Breast epithelium (tissue), 4 donors: ENCODE measurements at places on chromosomes 3 and 15.

DNA sequence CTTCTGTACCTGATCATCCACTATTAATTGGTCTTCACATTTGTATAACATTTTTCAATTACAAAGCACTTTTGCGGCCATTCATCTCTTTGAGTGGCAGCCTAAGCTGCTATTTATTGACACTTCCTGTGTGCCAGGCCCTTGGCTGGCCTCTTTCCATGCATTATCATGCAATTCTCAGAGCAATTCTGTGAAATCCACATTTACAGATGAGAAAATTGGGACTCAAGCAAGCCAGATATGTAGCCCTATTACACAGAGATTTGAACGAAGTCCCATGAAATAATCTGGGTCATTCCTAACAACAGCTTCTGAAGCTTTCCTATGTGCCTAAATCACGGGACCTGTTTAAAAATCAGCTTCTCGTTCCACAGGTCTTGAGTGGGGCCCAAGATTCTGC is 17.4 kb downstream of the SLC6A1 start:
- no peak for DNase-seq

DNA sequence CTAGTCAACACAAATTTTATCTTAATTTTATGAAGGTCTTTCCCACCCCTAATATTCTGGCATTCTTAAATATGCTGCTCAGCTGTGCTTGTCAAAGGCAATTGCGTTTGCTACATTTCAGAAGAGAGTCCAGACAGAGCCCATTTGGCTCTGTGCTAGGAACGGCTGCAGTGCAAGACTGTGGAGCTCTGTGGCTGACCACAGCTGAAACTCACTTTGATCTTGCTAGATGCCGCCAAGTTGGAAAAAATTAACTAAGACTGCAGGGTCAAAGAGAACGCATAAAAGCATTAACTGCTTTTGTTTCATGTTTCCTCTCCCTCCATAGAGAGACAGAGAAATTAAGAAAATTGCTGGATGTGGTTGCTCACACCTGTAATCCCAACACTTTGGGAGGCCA is 7.6 kb upstream of the PPP1R2 start:
- no peak for DNase-seq

DNA sequence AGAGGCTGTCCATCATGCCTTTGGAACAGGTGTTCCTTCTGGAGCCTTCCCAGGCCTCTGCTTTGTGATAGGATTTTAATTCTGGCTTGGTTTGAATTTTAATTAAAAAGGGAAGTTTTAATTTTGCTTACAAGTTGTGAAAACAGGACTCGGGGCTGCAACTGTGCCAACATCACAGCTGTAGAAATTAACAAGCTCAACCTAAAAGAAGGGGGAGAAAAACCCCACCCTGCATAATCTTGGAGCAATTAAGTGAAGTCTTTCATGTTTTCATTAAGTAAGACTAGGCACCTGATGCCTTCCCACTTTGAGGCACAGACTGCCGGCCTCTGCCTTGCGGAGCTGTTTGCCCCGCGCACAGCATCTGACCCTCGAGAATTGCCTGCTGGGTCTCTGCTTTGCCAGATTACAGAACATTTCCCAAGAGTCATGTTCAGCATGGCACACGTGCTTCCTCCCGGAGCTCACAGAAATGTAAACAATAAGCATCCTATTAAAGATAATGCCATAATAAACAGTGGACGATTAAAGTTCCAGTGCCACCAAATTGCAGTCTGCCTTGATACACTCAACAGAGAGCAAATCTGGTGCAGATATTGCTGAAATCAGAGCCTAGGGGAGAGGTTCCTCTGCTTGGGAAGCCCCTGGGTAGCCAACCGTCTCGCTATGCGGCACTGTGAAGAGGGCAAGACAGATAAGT is 364.2 kb downstream of the LRTM1 start:
- no peak for DNase-seq

DNA sequence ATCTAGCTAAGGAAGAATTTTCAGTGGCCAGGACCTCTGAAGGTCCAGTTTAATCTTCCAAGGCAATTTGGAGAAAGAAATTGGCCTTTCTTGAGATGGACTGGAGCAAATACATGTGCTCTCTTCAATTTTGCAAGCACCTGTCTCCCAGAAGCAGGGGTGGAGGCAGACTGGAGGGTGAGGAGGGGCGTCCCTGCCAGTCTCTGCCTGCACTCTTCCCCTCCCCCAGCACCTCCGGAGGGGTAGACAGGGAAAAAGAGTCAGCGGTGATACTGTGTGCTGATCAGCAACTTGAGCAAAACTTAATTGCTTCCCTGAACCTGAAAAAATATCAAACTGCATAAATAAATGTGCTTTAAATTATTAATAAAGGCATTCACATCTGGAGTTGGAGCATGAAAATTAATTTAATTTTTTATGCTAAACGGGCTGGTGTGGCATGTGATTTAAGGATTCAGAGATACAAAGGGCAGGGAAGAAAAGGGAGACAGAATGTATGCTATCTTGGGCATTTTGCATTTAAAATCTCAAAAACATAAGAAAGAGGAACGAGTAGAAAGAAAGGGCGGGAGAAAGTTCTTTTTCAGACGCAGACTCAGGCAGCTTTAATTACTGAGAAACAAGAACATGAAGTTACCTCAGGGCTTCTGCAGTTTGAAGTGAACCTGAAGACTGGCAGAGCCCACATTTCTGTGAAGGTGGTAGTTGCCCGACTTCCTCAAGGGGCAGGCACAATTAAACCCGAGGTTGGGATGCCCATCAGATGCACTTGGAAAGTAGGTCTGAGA is 319.7 kb downstream of the UACA start:
- DNase-seq = no peak

- DNase-seq = no peak
Measured at GRCh38 chr3:23837286-23837685, 31.5 kb downstream of the UBE2E1 start.

- DNase-seq = no peak
Measured at GRCh38 chr15:52246686-52247431, 48.7 kb downstream of the MYO5C start.

GRCh38 chr15:79027532-79028410 is 62.8 kb downstream of the RASGRF1 start:
- DNase-seq = no peak

DNA sequence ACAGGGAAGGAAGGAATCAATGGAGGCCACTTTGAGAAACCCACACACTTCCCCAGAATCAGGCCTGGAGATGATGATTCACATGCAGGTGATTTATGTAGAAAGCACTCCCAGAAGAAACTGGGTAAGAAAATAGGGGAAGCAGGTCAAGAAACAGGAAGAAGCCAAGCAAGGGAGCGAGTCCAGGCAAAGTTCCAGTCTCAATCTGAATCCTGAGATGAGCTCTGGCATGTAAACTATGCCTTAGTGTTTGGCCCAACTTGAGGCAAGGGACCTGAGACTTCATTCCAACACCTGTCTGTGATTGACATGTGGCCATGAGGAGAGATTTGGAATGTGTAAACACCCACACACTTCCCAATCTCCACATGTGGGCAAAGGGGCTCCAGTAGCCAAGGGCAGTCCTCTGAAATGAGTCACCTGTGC is 61.6 kb upstream of the CTNNB1 start:
- DNase-seq = no peak

- no peak for DNase-seq
Measured at GRCh38 chr15:48888191-48888590, 10.3 kb downstream of the EID1 start.

GRCh38 chr15:60215225-60215963 is 182.4 kb downstream of the ANXA2 start:
- DNase-seq = no peak

DNA sequence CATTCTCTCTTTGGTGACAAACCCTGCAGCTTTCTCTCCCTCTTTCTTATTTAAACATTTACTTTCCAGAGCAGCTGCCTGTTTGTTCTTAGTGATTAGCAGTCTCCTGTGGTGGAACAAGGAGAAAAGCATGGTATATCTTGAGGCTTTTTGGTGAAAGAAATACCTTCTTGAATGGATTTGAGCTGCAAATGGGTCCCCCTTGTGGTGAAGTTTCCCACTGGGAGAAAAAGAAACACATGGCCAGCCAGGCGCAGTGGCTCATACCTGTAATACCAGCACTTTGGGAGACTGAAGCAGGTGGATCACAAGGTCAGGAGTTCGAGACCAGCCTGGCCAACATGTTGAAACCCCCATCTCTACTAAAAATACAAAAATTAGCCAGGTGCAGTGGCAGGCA is 48.3 kb upstream of the ACP3 start:
- no peak for DNase-seq

GRCh38 chr3:135197246-135197645 is 402.2 kb downstream of the EPHB1 start:
- DNase-seq = no peak

DNA sequence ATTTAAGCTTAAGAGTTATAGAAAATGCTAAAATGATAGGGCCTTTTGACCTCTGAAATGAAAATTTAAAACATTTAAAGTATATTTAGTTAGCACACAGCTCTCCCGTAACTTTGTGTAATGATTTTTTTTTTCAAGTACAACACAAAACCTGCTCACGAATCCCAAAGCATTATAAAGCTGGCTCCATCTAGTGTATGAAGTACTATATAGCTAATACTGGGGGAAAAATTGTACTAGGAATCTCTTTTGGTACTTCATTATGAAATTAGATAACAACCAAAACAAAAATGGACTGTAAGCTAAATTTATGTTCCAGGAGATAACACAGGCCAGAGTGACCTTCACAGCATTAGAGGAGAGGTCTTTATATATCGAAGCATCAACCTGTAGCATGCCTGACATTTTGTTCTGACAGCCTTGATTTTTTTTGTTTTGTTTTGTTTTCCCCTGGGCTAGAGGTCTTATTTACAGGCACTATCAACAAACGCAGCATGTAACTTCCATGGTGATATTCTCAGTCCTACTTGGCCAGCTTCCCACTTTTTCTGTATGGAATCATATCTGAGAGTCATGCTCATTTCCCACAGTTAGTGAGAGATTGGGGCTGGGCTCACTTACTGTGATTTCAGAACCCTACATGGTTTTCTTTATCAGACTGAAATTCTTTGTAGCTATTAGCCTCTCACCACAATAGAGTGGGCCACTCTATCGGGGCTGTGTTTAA is 116.3 kb downstream of the MITF start:
- no peak for DNase-seq

DNA sequence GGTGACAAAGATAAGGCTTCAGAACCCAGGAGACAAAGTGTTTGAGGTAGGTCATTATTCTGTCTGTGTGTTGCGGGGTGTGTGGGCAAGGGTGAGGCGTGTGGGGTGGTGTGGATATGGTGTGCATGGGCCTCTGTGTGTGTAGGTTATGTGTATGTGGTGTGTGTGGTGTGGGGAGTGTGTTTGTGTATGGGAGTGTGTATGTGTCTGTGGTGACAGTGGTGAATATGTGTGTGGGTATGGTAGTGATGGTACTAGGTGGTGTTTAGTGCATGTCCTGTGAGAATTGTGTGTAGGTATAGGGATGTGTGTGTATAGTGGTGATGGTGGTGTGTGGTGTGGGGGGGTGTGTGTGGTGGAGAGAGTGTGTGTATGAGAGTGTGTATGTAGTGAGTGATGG is 16.2 kb upstream of the ETV5 start:
- DNase-seq = no peak

DNA sequence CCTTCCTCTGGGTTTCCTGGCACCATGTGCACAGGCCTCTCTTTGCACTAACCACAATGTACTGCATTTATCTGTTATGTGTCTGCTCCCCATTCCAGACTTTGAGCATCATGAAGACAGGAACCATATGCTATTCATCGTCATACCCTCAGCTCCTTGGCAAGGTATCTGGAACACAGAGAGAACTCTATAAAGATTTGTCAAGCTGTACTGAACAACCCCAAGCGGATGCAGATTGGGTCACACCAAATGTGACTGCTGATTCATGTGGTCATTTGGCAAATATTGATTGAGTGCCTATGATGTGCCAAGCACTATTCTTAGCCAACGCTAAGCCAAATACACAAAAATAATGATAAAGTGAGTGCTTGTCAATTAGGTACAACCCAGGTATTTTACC is 7.5 kb upstream of the MEGF11 start:
- DNase-seq = no peak

DNA sequence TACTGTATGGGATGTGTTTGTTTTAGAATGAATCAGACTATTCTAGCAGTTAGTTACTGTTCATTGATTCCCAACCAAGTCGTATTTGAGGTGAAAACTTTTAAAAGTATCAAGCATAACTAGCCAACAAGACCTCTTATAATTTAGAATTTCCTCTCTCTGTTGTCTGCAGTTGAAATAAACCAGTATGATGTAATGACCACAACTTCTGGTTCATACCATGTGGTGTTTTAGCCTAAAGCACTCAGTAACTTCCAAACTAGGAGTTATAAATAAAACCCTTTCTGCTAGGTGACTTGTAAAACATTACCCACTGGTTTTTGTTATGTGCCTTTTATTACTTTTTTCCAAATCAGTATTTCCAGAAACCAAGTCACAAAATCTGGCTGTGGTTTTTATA is 19.8 kb upstream of the P2RY12 start:
- no peak for DNase-seq

GRCh38 chr3:9078561-9079240 is 115.4 kb upstream of the RAD18 start:
- DNase-seq = no peak
